ENCODE measurements at places on chromosomes 3 and 15.

- no peak for DNase-seq
Measured at GRCh38 chr15:84731774-84732173, 15.8 kb upstream of the SEC11A start.

GRCh38 chr3:94356581-94356980 is 293.7 kb downstream of the NSUN3 start:
- DNase-seq, result no peak

- DNase-seq, result no peak
Measured at GRCh38 chr3:170470063-170471016, 51.7 kb downstream of the CLDN11 start.

GRCh38 chr3:46865546-46865945 is 2.3 kb upstream of the MYL3 start:
- DNase-seq, result no peak

DNA sequence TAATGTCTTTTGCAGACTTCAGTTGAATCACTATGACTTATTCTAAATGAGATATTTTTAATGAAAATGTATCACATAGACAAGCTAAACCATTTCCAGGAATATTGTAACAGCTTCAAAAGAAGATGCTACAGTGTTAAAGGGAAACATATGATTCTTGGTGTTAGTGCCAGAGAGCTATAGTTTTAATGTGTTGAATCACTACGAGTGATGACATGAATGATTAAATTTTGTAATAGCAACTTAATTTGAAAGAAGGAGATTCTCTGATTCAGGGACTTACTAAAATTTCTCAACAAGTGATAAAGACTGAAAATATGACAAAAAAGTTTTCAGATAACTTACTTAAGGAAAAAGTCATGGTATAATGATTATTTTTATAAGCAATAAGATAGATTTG is 267.3 kb upstream of the SLITRK3 start:
- no peak for DNase-seq

DNA sequence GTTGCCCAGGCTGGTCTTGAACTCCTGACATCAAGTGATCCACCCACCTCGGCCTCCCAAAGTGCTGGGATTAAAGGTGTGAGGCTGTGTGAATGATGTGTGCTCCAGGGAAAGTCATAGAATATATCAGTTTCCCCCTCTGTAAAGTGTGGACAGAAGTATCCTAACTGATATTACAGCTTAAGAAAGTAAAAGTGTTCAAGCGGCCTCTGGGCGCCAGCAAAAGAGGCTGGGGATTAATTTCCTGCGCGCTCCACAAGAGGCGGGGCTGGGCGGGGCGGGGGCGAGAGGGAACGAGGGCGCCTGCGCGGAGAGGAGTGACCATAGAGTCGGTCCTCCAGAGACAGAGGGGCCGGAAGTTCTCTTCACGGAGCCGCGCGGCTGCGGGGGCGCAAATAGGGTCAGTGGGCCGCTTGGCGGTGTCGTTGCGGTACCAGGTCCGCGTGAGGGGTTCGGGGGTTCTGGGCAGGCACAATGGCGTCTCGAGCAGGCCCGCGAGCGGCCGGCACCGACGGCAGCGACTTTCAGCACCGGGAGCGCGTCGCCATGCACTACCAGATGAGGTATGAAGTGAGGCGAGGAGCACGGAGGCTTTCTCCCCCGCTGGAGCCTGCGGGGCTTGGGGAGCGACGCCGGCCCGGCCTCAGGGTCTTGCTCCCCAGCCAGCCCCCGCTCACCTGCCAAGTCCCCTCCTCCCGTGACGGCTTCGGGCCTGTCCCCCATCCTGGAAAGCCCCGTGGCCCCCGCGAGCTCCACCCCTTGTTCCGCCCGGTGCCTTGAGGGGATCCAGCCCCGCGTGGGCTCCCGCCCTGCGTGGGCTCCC is at the start of gene JAGN1:
Gene JAGN1, plus strand, starts transcription at position 362 of the 823 bp plus-strand sequence. Its CDS starts 113 bp downstream, at position 475.
- DNase-seq, result peak; percentile 41

DNA sequence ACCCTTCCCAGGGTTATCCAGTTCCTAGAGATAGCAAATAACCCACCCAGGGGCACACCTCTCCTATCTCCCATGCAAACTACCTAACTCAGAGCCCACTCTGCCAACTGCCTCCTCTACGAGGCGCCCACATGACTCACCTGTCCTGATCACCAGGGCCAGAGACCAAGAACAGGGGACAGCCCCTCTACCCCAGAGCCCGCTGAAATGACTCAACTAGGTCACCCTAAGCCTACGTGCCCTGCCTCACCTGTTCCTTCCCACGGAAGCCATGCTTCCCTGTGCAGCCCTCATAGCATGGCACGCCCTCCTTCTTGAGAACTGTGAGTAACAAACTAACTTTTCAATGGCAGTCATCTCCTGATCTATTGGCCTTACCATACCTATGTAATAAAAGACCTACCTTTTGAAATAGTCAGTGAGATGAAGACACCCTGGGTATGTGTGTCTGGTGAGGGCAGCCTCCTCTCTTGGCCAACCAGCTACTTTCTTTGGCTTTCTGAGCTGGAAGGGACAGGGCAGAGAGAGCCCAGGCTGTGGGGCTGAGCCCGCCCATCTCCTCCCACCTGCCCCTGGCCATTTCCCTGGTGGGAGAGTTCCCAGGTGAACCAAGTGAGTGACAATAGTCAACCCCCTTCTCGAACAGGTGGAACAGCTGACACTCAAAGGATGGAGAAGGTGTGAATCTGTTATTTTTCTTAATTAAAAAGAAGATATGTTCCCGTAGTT is 25.5 kb upstream of the PRR23E start:
- DNase-seq, result no peak

DNA sequence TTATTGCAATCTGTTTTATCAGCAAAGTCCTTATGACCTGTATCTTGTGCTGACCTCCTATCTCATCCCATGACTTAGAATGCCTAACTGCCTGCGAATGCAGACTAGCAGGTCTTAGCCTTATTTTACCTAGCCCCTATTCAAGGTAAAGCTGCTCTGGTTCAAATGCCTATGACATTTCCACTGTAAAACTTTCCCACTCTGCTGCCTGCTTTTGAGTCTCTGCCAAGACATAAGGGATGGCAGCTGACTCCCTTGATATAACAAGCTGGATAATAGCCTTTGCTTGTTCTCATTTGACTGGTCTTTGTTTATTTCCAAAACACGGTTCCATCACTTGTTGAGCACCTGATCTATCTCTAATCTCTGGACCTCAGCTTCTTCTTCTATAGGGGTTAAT is 131.9 kb upstream of the STRIT1 start:
- no peak for DNase-seq

DNA sequence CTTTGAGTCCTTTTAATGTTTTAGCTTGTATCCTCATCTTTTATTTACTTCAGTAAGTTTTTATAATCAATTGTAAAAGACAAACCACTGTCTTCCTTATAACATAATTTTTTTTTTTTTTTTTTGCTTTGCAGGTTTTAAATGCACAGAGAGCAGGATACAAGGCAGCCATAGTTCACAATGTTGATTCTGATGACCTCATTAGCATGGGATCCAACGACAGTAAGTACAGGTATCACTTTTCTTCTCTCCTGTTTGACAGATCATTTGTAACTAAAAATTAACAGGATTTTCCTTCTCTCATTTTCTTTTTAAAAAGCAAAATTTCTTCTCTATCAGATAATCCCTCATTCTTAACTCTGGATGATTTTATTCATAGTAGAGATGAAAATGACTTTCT is 75.4 kb downstream of the PFN2 start:
- DNase-seq, result no peak

- no peak for DNase-seq
Measured at GRCh38 chr15:41387646-41388045, 14.7 kb downstream of the NDUFAF1 start.

DNA sequence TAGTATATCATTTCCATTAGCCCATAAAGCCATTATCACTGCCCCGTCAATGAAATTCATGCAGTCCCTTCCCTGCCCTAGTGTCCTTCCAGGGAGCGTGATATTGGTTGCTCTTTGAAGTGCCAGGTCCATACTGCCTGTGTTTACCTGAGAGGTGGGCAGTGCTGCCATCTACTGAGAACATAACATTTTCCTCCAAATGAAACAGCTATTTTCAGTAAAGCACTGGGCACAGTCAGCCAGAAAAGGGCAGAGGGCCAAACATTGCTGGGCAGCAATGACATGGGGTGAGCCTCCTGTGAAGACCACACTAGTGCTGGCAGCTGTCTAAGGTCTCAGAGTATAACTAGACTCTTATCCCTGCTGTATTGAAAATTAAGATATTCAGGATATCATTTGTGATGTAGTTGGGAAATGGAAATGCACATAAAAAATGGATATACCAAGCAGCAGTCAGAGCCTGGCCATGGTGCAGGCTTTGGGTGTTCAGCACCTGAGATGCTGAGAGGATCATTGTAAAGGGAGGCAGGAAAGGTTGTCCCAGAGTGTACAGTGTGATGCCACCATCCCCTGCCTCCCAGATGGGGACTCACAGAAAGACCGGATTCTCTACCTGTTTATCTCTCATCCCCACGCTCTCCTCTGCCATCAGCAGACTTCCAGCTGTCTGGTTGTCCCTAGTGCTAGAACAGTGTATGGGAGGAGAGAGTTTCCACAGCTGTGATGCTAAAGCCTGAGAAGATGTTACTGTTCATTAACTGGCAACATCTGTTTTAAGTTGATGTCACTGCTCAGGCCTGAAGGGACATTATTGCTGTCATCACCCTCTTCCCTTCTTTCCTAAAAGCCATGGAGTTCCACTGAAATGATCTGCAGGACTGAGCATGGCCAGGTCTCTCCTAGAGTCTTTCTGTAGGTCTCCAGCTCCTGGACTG is 108.8 kb downstream of the ARNT2 start:
- DNase-seq, result no peak

GRCh38 chr3:53162672-53163443 is 1.8 kb downstream of the PRKCD start:
- DNase-seq, result no peak

Measured in epithelial cell of prostate (primary cell).